ENCODE measurements at places on chromosomes 3 and 15.
A peak's percentile ranks its signal among the peaks of the same experiment; 100 is the strongest.

DNA sequence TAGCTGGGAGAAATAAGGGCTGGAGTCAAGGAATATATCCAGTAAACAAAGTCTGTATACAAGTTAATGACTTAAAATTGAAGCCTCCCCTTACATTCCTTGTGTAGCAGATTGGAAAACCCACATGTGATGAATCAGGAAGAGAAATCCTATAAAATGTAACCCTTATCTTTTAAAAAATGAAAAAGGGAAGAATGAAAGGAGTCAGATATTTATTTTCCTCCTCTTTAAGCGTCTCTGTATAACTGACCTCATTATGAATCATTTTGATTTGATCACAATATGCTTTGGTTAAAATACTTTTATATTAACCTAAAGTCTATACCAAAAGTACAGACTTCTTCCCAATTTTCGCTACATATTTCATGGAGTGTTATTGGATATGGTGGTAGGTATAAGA, 316.3 kb upstream of the STAC start:
- no peak for DNase-seq

GRCh38 chr3:45640724-45641361, 46.3 kb downstream of the LIMD1 start:
- DNase-seq: peak; percentile 49

GRCh38 chr15:59094077-59094476, 10.9 kb upstream of the CCNB2 start:
- DNase-seq: no peak

- DNase-seq: peak; percentile 58
Observed at GRCh38 chr15:69628256-69629093, 175.9 kb downstream of the RPLP1 start.

GRCh38 chr3:133197619-133198018, 159.4 kb downstream of the TMEM108 start:
- DNase-seq: no peak

GRCh38 chr15:29822100-29822683, at the start of gene TJP1:
Gene TJP1 (minus strand): TSS chr15:29822468. CDS start chr15:29822028, 440 bp downstream.
- peak; percentile 34 for DNase-seq

DNA sequence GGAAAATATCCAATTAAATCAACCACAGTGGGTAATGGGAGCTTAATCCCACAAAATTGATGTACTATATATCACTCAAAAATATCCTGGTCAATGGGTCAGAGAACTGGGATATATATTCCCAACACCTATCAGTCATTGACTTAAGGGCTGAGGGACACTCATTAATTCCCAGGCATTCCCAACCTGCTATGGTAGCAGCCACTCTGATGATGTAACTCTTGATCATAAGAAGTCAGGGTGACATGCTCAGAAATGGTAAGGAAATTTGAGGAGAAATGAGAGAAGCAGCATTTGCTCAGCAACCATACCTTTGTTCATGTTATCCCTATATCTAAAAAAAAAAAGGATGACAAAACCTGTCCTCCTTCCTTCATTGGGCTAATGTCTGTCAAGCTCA, 3.1 kb upstream of the PLOD2 start:
- no peak for DNase-seq

- DNase-seq: no peak
Observed at GRCh38 chr3:67305922-67306321, 307.8 kb downstream of the KBTBD8 start.

GRCh38 chr3:63936925-63937324, 24.7 kb upstream of the SCAANT1 start:
- DNase-seq: no peak

DNA sequence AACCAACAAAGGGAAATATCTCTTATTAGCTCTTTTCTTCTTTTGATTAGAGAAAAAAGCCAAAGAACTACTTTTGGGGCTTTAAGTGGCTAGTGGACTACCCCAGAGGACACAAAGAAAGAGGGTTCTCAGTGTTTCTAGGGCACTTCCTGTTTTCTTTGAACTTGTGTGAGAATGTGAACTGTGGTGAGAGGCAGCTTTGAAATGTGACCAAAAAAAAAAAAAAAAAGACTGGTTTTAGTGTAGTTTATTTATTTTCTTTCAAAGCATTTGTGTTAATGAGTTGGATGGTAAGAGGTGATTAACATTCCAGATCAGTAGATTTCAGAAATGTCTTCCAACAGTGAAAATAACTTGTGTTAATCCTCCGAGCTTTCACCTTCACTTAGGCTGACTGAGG, 32.4 kb downstream of the SELENOT start:
- no peak for DNase-seq

GRCh38 chr15:33095641-33096040, 98.9 kb downstream of the FMN1 start:
- DNase-seq: no peak

GRCh38 chr15:89230277-89230676, 8.9 kb upstream of the RLBP1 start:
- no peak for DNase-seq

GRCh38 chr3:52435246-52436101, 9.4 kb downstream of the SEMA3G start:
- DNase-seq: no peak

DNA sequence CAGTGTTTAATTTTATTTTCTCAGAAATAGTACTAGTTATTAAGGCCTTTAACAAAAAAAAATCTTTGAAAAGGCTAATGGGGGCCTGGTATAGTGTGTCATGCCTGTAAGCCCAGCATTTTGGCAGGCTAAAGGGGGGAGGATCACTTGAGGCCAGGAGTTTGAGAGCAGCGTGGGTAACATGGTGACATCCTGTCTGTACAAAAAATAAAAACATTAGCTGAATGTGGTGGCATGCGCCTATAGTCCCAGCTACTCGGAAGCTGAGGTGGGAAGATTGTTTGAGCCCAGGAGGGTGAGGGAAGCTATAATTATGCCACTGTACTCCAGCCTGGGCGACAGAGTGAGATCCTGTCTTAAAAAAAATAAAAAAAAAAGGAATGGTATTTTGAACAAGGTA, 61.9 kb downstream of the TRAK1 start:
- no peak for DNase-seq

DNA sequence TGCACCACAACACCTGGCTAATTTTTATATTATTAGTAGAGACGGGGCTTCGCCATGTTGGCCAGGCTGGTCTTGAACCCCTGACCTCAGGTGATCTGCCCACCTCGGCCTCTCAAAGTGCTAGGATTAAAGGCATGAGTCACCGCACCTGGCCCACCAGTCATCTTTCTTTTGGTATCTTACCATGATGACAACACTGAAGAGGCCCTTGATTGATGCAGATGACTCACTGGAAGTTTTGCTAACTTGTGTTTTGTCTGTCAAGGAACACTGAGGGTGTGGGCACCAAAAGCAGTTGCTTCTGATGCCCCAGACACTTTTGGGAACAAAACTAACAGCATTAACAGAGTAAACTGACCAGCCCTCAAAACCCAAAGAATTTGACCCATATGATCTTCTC, 88.3 kb downstream of the MYO5A start:
- DNase-seq: no peak

- DNase-seq: no peak
Observed at GRCh38 chr3:64184621-64185020, 40.6 kb downstream of the PRICKLE2 start.

- no peak for DNase-seq
Observed at GRCh38 chr15:57503051-57503702, 88.5 kb upstream of the MYZAP start.

- DNase-seq: no peak
Observed at GRCh38 chr3:14852058-14852594, 33.4 kb downstream of the FGD5 start.

DNA sequence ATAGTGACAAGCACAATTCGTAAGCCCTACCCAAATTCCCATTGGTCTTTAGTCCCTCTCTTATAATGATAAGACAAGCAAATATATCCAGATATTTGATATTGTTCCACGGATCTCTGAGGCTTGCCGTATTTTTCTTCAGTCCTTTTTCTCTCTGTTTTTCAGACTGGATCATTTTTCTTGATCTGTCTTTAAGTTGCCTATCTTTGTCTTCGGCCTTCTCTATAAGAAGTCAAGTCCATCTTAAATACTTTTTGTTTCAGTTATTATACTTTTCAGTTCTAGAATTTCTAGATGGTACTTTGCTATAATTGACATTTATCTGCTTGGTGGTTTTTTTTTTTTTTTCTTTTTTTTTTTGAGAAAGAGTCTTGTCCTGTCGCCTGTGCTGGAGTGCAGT, 13.7 kb upstream of the BLM start:
- no peak for DNase-seq

GRCh38 chr3:143595456-143596077, 252.7 kb downstream of the SLC9A9 start:
- no peak for DNase-seq

DNA sequence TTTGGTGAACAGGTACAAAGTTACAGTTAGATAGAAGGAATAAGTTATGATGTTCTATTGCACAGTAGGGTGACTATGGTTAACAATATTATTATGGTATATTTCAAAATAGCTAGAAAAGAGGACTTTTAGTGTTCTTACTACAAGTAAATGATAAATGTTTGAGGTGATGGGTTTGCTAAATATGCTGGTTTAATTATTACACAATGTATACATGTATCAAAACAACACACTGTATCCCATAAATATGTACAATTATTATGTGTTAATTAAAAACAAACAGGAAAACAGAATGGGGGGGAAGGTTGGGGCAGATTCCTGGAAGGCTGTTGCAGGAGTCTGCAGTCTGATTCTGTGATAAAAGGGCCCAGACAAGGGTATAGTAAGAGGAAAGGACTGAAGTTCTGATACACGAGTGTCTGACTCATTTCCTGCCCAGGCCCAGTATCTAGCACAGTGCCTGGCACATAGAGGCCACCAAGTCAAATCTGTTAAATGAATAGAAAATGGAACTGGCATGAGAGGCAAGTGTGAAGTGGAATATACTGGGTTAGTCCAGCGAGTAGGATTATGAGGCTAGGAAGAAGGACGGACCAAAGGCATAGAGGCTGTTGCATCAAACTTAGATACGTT, 7.2 kb upstream of the ENTPD3 start:
- no peak for DNase-seq

- DNase-seq: no peak
Observed at GRCh38 chr3:45574067-45574494, 20.5 kb upstream of the LIMD1 start.

GRCh38 chr3:195147649-195148080, 123.3 kb downstream of the XXYLT1 start:
- no peak for DNase-seq

DNA sequence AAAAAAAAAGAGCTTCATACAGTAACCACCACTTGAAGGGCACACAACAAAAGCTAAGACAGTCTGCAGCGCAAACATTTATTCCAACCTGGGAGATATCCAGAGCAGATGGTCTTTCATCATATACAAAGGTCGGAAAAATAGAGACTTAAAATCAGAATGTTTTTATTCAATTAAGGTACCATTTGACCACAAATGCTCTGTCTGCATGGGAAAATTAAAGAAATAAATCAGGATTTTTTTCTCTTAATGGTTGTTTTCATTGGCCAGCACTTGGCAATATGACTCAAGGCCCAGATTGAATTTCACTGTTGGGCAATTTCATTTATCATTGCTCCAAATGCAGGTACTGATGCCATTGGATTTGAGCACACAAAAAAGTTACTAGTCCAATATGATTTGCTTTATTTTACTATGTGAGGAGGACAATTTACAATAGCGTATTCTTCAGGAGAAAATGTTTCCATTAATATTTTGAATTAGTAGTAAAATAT, 145.9 kb upstream of the AGTR1 start:
- DNase-seq: no peak

- DNase-seq: no peak
Observed at GRCh38 chr3:137224464-137224863, 266.7 kb downstream of the IL20RB start.

GRCh38 chr3:104604326-104605010, 762.2 kb upstream of the ALCAM start:
- DNase-seq: no peak

GRCh38 chr3:45171283-45171682, 25.1 kb upstream of the CDCP1 start:
- no peak for DNase-seq

- peak; percentile 61 for DNase-seq
Observed at GRCh38 chr3:142960322-142960850, 3.1 kb downstream of the PAQR9 start.

DNA sequence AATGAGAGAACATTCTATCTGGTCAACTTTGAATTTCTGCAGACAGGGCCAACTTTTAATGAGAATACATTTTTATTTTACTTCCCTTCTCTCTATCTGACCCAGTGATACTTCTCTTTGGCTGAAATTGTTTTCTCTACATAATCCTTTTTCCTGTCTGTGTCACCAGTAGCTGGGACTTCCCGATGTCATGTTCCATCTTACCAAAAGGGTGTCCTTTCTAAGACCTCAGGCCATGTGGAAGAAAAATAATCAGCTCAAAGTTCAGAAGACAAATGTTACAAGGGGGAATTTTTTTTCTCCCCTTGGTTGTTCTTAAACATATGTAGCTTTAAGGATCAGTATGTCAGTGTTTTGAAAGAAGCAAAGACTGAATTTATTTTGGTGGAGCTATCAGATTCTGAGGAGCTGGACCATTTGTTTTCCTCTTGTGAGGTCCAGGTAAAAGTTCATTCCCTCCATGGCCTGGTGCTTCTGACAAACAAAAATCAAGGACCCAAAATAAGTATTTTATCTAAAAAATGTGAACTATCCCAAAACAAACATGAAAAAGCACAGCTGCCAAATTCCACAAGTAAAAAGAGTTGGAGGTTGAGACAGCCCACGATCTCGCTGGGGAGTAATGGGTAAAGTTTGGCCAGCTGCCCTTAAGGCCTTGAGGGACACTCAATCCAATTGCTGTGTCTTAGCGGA, 859.4 kb upstream of the NR2F2 start:
- no peak for DNase-seq

DNA sequence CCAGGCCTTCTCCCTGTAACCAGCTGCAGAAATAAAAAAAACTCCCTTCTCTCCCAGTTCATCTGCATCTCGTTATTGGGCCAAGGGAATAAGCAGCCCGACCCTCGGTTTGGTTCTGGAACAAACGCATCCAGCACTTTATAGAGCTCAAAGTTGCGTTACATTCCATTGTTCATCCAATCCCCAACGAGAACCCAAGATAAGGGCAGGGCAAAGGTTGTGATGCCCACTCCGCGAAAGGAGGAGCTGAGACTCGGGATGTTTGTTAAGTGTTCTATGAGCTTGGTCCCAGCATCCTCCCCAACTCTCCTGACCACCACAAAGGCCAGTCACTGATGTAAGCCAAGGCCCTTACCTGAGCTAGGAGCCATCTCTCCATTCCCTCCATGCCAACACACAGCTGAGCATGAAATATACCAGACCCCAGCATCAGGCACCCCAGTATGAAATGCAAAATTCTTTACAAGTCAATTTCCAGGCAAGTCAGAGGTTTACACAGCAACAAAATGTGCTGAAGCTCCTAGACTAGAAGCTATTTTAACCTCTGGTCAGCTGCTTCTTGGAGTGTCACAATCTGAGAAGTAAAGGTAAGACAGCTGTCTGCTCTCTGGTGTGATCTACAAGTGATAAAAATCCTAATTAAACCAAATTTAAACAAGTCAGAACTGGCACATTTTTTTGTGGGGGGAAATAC, 17.9 kb downstream of the CCDC12 start:
- DNase-seq: no peak

- DNase-seq: no peak
Observed at GRCh38 chr3:181855825-181856224, 144.1 kb downstream of the SOX2 start.

Data from NCI-H2029 (cell line).